ENCODE measurements at places on chromosomes 7 and 10.

DNA sequence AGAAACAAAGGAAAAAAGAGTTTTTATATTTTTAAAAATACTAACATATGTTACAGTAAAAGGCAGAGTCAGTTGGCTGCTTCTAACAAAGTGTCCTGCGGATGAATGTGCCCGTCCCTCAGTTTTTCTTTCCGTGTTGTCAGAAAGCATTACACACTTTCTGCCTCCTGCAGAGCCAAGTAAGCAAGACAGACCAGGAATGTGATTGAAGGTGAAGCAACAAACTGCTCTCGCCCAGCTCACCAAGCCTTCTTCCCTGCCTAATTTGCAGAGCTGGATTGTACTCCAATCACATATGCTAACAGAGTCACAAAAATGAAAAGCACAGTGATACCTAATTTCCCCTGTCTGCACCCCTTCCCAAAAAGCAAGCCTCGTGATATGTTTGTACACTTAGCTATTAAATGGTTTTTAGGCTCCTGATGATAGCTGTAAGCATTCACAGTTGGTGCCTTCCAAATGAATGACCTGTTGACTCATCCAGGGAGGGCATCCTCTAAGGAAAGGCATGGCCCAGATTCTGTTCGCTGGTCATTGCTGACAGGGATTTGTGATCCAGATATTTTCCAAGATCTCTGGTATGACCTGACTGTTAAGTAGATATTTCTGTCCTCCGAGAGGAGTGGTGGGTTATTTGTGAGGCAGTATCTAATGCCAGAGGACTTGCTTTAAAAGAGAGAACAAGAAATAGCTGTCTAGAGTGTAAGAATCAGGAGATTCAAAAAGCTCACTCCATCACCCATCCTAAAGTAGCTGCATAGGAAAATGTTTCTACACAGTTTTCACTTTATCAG, 187.3 kb upstream of the PLXDC2 start:
- DNase-seq: no peak

DNA sequence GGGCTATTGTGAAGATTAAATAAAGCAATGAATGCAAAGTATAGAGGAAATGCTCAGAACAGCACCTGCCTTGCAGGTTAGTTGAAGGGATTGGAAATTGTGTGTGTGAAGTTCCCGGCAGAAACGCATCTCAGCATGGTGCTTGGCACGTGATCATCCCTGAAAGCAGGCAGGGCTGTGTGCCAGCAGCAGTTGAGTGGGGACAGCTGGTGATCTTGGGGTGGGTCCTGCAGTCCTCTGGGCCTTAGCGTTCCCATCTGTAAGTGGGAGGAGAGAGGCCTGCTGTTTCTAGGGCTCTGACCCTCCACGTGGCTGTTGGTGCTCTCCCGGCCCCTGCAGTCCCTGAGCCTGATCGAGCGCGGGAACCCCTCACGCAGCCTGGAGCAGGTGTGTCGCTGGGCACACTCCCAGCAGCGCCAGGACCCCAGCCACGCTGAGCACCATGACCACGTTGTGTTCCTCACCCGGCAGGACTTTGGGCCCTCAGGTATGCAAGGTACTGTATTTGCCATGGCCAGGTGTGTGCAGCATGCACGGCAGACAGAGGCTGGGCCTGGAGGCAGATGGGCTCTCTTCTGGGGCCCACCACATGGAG, 55.3 kb downstream of the TBATA start:
- DNase-seq: no peak

DNA sequence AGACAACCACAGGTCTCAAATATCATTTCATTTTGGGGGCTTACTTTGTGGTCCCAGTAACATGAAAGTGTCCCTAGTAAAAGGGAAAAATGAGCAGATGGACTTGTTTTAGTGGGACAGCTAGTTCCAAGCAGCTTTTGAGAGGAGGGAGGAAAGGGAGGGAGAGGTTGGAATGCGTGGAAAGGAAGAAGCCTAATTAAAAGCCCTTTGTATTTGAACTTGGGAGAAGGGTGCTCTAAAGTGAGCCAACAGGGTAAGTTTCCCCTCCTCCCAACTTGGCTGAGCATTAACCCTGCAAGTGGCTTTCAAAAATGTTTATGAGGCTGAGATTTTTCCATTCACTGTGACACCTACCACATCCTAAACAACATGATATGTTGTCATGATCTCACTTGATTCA, 38.8 kb upstream of the LYZL1 start:
- DNase-seq: peak; percentile 60

- DNase-seq: no peak
Measured at GRCh38 chr7:128443831-128444600, 11.7 kb upstream of the HILPDA start.

Measured in SK-MEL-5 (cell line).